Fibroblast of skin of right biceps (primary cell): ENCODE measurements at places on chromosomes 1 and 21.
A peak's percentile ranks its signal among the peaks of the same experiment; 100 is the strongest.

DNA sequence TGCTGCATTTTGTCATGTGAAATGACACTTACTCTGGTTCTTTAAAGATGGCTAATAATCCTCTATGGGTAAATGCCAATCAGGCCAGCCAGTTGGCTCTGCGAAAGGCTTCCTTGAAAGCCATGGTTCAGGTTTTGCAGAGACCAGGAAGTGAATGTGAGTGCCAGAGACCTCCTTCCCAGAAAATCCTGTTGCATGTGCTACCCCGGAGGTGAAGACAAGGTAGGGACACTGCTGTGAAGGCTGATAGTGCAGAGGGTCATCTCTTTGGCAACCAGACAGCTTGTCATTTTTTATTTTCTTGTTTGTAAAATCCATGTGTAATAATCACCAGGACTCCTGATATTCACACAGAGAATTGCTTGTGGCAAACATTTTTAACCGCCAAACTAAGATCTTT, 18.7 kb downstream of the LRRC8D start:
- DNase-seq, result no peak

DNA sequence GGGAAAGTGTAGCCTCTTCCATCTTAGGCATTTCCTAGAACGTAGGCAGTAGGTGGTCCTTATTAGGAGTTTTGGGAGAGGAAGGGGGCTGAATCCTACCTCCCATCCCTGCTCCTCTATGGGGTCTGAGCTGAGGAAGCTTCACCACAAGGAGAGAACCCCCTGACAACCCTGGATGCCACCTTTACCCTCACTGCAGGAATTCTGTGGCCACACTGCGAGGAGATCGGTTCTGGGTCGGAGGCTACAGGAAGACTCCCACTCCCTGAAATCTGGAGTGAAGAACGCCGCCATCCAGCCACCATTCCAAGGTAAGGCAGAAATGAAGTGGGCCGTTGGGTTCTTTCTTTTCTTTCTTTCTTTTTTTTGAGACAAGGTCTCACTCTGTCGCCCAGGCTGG, 1.5 kb downstream of the MX1 start:
- DNase-seq, result no peak

- DNase-seq, result no peak
Measured at GRCh38 chr1:100713626-100714025, 5.9 kb upstream of the VCAM1 start.

DNA sequence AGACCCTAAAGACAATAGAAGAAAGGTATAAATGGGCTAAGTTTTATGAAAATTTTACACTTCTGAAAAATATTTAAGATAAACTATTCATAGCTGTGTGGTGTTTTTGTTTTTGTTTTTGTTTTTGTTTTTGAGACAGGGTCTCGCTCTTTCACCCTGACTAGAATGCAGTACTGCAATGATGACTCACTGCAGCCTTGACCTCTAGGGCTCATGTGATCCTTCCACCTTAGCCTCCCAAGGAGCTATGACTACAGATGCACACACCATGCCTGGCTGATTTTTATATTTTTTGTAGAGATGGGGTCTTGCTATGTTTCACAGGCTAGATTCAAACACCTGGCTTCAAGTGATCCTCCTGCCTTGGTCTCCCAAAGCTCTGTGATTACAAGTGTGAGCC, 66.6 kb downstream of the PUM1 start:
- DNase-seq, result no peak

DNA sequence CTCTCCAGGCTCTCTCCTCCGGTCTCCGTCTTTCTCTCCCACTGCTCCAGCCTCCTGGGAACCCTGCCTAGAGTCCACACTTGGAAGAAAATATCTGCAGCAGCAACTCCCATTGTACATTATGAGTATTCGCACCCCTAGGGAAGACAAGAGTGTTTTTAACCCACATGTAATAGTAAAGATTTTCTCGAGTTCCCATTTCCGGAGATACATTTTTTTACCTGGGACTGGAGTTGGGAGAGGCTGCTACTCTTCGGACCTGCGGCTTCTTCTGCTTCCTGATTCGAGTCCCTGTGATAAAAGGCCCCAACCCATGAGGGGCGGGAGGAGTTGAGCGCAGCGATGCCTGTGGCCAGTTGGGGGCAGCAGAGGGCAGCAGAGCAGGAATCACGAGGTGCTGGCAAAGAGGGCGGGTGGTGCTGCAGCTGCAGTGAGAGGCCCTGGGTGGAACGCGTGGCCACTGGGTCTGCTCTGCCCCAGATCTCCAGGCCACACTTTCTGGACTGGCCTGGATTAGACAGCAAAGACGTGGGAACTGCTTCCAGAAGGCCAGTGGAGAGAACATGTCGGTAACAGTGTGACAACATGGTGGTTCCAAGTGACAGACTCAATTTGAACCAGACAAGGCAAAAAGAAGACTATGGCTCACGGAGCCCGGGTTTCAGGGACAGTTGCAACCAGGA, 221.0 kb upstream of the CSF3R start:
- peak; percentile 48 for DNase-seq

- DNase-seq, result no peak
Measured at GRCh38 chr1:31040038-31040437, 25.5 kb downstream of the PUM1 start.
